ENCODE measurements at places on chromosomes 4 and X.
A peak's percentile ranks its signal among the peaks of the same experiment; 100 is the strongest.

- no peak for DNase-seq
Observed at GRCh38 chr4:16875487-16875886, 23.0 kb downstream of the LDB2 start.

DNA sequence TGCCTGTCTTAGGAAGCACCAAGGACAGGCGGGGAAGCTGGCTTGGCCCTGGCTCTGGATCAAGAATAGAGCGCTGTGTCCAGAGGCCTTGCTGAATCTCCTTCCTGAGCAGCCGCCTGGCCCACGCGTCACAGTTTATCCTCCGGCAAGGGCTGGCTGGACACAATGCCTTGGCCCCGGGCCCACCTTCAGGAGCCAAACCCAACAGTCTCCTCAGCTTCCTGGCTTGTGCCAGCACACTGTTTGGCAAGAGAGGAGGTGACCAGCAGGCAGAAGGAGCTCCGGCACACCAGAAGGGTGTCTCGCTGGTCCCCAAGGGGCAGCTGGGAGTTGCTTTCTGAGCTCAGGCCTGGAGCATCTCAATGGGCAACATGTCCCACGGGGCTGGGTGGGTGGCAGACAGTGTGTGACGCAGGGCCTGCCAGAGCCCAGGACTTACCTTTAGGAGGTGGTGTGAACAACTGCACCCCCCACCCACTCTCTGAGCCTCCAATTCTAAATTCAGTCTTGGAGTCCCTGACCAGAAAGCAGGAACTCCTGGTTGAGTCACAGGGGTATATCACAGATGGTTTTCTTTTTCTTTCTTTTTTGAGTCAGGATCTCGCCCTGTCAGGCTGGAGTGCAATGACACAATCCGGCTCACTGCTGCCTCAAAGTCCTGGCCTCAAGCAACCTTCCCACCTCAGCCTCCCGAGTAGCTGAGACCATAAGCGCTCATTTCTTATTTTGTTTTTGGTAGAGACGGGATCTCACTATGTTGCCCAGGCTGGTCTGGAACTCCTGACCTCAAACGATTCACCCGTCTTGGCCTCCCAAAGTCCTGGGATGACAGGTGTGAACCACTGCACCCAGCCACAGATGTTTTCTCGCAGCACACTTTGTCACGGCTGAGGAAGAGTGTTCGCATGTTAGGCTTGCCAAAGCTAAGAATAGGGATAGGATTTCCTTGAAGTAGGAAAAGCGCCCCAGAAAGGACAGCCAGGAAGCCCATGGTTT lies 361.2 kb downstream of the BCOR start:
- peak; percentile 92 for DNase-seq

GRCh38 chr4:189443341-189443740 lies 497.3 kb upstream of the FRG1 start:
- DNase-seq = no peak

GRCh38 chr4:47386561-47387235 lies 76.8 kb downstream of the COMMD8 start:
- DNase-seq = no peak

- no peak for DNase-seq
Observed at GRCh38 chr4:87270144-87270543, 49.7 kb upstream of the KLHL8 start.

Measured in cardiac septum (tissue), 1 donor.